ENCODE measurements at places on chromosomes 1 and 21. TPM values are rescaled to one million over a fixed set of nuclear protein-coding genes. Genes with fewer than 3 reads are reported as not detected.

IQGAP3 gene
- total RNA-seq: 13.6 TPM

LDLRAD1 gene
- total RNA-seq: not detected

TNFRSF14 gene
- 1.3 TPM for total RNA-seq

LRRC53 gene
- total RNA-seq: not detected

DNA sequence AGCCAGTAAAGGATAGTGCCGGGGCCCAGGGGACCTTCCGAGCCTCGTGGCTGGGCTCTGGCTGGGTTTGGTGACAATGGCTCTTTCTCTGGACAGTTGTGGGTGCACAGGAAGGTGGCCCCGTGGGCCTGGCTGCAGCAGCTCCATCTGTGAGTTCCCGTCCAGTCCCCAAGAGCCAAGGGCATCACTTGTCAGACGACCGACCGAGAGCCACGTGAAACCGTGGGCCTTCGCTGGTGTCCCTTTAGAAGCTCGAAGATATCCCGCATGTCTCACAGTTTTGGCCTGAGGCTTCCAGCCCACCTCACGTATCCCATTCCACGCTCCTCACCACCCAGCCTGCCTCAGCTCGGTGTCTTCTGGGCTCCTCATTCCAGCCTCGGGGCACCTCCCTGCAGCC, 27.2 kb upstream of the UMODL1 start:
- no peak for DNase-seq

Data from IMR-90 (cell line).